H1 (cell line): ENCODE measurements at places on chromosomes 2 and 18.

DNA sequence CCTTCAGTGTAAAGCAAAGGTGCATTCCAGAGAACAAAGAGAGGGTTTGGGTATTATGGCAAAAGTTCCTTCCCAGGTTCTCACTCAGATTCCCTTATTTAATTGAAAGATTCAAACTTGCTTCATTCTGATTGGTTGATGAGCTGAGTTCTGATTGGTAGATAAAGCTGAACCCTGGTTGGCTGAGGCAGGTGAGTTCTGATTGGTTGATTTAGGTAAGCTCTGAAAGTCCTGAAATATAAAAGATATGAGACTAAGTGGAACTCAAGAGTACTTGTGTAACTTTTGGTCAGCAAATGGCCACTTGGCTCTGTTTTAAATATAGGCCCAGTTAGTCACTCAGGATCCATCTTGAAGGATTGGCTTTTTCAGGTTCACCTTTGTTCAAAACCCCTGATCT, 99.8 kb upstream of the FBXO11 start:
- no peak for DNase-seq

DNA sequence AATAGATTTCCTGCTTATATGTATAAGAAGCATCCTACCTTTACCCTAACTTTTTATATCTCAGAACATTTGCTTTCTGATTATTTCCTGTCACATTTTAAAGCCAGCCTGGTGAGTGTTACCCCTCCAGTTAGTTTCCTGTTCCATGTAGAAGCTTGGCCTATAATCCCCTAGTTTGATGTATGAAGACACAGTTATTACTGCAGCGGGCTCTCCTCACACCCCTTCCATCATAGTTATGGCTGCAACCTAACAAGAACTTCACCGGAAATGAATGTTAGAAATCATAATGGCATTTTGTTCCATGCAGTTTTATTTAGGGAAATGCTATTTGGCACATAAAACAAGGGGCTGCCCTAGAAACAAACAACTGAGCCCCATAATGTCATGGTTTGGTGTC, 400.2 kb upstream of the SETBP1 start:
- DNase-seq: no peak

GRCh38 chr2:231720987-231721966, 13.0 kb downstream of the PTMA start:
- no peak for DNase-seq

- no peak for DNase-seq
These were observed 138.6 kb downstream of the DTNA start for GRCh38 chr18:34848695-34849094.

DNA sequence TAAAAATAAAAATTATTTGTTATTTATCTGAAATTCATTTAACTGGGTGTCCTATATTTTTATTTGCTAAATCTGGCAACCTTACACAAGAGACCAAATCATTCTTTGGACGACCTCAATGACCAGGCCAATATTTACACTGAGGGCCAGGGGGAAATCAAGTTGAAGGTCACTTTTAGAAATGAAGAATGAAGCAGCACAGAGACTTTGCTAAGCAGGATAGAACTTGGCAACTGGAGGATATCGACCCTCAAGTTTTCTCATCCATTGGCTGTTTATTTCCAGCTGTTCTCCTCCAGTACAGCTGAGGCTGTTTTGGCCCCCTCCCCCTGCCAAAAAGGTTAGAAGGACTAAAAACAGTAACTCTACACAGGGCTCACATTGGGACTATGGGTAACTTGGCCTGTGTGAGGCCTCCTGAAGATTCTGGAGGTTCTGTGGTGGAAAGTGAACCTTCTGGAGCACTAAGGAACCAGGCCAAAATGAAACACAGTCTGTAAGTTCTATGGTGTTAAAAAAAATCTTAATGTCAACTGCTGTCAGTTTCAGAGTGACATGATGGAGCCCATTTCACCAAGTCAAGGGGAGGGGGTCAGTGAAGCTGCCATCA, 32.2 kb upstream of the ZFP36L2 start:
- no peak for DNase-seq

- DNase-seq: no peak
These were observed 42.5 kb downstream of the ALK start for GRCh38 chr2:29878898-29879297.

- no peak for DNase-seq
These were observed 40.3 kb upstream of the ZFP36L2 start for GRCh38 chr2:43266711-43267111.

DNA sequence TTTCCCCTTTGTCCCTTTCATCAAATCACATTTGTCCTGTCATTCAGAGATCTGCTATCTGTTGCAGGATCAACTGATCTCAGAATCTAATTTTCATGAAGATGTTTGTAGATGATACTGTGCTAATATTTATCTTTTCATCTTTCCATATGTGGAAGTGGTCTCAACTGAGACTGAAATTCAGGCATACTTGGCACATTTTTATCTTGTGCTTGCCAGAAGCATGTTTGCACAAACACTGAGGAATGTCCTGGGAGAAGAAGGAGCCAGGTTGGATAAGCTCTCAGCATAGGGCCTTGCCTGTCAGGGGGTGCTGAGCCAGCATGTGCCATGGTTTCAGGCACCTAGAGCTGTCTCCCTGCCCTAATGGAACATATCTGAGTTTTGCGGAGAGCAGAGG, 24.5 kb upstream of the MMADHC start:
- DNase-seq: no peak
